ENCODE measurements at places on chromosomes 12 and 14.

DNA sequence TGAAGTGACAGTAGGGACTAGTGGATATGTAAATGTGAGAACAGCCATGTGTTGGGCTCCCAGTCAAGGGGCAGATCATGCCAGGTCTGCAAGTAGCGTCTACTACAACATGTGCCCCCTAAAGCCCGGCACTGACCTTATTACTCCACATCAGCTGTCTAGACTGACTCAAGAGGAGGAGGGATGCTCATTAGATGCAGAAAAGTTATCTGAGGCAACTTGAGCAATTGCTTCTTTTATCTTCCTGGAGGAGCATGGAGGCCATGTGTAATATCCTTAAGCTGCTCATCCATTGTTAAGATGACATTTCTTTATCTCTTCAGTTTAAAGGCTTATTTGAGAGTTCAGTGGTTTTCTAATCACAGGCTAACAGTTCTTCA, 404.7 kb upstream of the FLRT2 start:
- no peak for DNase-seq

GRCh38 chr12:54036620-54037359, 3.9 kb downstream of the HOXC5 start:
- no peak for DNase-seq

DNA sequence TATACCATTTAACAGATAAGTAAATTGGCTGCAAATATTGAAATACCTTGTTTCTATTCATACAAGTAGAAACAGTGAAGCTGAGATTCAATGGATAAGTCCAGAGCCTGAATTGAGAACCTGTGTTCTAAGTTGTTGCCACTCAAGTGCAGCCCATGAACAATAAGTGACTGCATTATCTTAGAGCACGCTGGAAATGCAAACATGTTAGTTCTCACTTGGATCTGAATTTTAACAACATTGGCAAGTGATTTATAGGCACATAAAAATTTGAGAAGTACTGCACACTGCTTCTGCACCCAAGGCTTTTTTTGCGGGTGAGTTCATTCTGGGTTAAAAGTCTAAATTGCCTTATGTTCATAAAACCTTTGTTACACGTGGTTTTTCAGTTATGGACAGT, 484.3 kb downstream of the NAV3 start:
- DNase-seq = no peak

DNA sequence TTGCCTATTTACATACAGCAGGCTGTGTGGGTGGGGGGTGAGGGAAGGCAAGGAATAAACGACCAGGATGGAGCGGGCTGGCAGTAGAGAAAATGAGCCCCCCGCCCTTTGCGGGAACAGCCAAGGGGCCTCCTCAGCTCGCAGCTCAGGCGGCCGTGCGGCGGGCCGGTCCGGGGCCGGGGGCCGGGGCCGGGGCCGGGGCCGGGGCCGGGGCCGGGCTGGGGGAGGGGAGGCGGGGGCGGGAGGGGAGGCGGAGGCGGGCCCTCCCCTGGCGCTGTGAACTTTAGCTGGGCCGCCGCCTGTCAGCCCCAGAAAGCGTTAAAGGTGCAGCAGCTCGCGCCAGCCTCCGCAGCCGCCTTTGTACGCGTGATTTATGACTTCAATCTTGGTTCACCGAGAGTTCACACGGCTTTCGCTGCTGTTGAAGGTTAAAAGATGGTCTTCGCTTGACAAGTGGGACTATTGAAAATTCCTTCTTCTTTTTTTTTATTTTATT, 28.8 kb downstream of the HOXC4 start:
- DNase-seq = no peak

- no peak for DNase-seq
These were observed 38.8 kb downstream of the RMST start for GRCh38 chr12:97501422-97501821.

DNA sequence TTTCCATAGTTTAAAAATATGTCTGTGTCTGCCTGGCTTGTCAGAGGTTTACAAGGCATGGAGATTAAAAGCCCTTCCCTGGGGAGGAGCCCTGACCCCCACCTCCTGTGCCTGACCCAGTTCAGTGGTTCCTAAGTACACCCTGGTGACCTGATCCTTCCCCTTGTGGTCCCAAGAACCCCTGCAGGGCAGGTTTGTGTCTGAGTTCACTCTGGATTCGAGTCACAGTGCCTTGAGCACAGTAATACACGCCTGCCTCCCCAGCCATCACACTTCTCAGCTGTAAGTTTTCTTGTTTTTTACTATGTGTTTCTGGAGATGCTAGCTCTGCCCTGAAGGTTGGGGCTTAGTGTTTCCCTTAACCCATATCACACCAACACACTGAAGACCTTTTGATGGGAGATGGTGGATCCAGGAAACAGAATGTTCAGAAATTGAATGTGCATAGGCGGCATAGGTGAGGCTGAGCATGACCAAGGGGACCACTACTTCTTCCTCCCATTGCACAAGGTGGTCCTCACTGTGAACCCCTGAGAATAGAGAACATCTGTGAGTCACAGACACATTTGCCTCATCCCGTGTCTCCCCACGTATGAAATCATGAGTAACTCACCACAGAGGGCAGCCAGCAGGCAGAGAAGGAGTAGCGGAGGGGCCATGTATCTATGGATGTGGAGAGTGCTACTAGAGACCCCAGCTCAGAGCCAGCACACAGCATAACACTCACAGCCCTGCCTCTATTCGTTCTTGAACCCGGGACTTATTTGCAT, 962.9 kb downstream of the TMEM121 start:
- no peak for DNase-seq

DNA sequence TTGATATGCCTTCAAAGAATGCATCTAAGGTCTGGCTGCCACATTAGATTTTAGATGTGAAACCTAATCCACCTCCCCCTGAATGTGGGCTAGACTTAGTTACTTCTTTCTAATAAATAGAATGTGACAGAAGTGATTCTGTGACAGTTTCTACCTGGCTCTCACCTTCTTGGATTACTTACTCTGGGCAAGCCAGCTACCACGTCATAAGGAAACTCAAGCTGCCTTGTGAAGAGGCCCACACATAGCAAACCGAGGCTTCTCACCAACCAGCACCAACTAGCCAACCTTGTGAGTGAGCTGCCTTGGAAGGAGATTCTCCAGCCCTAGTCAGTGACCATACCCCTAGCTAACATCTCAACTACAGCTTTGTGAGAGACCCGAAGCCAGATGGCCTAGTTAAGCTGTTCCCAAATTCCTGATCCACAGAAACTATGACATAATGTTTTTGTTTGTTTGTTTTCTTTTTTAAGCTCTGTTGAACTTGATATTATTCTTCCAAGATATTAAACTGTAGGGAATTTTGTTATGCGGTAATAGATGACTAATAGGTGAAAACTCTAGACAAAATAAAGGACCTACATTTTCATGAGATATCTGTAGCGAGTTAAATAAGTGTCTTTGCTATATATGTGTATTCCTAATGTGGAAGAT, 6.2 kb downstream of the GPR19 start:
- DNase-seq = no peak

DNA sequence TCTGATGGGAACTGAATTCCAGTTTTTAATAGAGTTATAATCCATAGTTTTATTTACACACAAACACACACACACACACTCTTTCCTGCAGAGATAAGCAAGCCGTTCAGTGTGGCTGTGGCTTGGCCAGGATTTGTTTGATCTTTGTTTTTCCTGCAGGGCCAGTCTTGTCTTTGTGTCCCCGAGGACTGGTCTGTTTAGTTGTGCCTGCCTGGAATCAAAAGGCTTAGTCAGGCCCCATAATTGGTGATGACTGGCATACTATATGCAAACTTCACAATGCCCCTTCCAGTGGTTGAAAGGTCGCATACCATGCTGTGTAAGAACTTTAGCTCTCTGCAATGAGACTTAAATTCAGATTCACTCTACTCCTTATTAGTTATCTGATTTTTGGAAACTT, 26.0 kb downstream of the WBP11 start:
- DNase-seq = no peak

DNA sequence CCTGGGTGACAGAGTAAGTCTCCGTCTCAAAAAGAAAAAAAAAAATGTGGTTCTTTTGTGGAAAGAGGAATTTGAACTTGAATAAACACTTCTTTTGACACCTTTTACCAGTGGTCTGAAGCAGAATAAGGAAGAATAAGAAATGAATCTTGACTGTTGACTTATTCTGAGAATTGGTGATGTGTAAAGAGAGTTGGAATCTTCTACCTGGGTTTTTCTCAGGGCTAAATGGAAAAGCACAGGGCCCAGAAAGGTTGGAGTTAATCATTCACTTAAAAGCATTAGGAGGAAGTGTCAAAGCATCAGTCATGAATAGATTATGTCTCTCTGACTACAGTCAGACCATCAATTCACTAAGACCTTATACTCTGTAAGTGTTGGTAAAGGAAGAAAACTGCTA, 13.9 kb downstream of the PNMA1 start:
- DNase-seq = no peak

GRCh38 chr12:61282790-61283575, 977.2 kb upstream of the USP15 start:
- no peak for DNase-seq

- DNase-seq = no peak
These were observed 184.2 kb downstream of the KCNA5 start for GRCh38 chr12:5227708-5228373.

- DNase-seq = no peak
These were observed 360.8 kb downstream of the PAWR start for GRCh38 chr12:79329933-79330332.

DNA sequence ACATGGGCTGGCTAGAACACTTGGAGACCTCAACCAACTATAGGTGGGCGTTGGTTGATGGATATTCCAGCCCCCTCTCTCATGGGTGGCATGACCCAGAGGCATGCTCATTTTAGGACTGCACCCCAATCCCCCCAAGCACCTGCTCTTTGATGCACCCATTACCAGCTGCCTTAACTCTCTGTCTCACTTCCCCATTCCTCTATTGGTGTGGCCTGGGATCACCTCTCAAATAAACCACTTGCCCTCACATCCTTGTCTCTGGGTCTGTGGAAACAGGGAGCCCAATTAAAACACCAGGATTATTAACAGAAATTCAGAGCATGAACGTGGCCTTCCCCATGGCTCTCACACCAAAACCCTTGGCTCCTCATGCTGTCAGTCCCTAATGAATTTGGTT, 202.3 kb upstream of the NOS1 start:
- no peak for DNase-seq

DNA sequence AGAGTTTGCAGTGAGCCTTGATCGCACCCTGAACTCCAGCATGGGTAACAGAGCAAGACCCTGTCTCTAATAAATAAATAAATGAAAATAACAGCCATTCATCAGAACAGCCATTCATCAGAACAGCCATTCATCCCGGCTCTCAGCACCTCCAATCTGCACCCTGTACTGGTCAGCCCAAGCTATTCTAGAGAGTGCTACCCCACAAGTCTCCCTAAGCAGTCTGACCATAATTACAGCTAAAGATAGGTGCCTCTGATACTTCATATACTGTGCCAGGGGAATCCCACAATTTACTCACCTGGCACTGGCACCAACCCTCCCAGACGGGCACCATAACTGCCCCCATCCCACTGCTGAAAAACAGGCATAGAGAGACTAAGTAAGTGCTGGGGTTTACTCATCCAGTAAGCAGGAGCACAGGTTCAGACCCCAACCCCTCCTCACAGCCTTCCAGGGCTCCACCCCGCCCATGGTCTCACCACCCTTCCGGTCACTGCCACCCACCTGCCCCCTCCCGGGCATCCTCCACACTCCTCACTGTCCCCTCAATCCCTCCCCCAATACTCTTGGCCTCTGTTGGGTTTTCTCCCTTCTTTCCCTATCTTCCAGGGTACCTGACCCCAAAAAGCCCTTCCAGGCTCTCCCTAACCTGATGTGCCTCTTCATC, 15.2 kb upstream of the EIF5 start:
- no peak for DNase-seq
